ENCODE measurements at places on chromosomes 1 and 21.
A peak's percentile ranks its signal among the peaks of the same experiment; 100 is the strongest.

DNA sequence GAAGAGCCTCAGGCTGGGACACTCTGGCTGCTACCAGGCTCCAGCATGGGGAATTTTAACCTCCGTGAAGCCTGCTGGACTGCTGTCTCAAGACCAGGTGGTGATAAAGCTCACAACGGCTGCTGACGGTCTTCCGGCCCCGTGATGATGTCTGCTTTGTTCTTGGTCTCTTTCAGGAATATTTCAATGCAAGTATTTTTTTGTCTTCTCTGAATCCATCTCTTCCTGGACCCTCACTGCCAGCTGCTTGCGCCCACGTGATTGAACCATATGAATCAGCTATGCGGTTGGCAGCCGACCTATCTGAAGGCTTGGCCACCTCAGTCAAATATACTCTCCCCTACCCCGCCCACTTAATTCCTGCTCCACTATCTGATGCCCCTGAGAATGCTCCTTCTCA, 14.6 kb upstream of the SLC6A17 start:
- no peak for DNase-seq

- no peak for DNase-seq
Measured at GRCh38 chr1:38814444-38814983, 45.1 kb downstream of the RRAGC start.

DNA sequence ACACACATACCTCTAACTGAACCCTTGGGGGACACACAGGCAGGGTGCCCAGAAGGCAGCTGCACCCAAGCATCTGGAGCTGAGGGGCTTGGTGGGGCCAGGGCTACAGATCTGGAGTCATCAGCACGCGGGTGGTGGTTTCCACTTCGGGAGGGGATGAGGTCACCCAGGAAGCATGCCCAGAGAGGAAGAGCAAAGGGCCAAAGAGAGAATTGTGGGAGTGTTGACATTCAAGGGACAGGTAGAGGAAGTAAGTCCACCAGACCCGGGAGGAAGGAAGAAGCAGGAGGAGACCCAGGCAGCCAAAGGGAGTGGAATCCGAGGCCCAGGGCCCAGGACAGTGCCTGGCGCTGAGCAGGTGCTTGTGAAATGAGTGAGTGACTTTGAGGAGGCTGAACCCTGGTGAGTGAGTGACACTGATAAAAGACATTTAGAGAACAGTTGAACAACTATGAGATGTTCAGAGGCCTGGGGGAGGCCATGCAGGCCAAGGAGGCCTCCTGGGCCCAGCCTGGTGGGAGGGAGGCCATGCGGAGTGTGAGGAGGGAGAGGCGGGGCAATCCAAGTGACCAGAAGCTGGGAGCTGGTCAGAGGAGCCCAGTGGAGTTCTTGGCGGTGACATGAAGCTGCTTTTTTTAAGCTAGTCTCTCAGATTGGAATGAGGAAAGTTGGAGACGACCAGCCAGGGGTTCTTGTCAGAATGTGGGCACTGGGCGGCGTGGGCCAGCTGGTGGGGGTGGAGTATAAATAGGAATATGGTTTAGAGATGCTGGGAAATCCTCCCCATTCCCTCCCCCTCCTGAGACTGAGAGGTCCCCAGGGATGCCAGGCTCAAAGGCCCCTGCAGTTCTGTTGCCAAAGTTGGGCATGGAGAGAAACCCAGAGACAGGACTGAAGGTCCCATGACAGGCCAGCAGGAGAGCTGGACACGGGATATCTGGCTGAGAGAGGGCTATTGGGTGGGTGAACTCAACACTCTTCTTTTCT, 7.9 kb downstream of the CDK18 start:
- no peak for DNase-seq

DNA sequence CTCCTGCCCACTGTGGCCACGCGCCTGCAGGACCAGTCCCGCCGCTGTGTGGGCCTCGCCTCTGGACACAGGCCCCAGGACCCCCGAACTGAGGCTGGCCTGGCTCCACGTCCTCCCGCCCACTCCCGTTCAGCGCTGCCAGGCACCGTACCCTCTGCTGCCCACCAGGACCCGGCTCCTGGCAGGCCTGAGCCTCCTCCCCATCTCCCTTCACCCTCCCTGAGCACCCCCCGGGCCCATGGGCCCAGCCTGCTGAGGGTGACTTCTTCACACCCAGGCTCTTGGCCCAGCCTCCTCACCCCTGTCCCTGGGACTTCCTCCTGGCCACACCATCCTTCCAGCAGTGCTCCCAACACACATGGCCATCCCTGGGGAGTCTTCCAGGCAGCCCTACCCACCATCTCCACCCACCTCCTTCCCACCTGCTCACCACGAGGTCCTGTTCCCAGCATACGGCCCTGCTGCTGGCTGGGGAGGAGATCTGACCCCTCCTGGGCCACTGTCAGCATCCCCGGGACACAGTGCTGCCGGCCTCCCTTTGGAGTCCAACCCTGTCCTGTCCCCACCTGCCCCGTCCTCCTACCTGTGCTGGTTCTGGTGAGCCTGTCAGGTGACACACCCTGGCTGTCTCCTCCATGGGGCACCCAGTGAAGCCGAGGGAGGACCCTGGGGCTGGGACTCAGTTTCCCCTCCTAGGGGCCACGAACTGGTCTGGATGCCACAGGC, 53.7 kb downstream of the SLX9 start:
- DNase-seq: no peak

DNA sequence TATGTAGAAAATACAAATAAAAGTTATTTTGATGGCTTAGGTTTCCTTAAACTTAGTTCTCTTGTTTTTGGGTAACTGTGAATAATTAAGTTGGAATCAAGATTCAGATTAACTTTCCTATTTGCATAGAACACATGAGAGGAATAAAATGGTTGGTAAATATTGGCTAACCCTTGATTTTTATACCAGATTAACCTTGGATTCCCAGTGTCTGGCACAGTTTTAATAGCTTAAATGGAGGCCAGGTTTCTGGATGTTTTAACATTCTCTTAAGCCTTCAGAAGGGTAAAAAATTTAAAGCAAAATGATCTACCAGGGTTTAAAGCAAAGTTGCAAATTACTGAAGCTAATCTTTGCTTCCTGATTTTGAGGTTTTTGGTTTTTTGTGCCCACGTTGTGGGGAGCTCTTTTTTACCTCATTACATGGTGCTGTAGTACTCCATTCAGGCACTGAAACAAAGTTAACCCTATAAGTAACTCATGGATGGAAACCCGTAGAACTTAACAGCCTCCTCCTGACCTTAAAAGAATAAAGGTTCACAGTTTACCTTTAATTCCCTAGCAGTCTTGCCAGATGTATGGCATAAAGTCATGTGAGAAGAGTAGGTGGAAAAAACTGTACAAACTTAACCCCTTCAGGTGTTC, 8.4 kb upstream of the SPATA1 start:
- no peak for DNase-seq

DNA sequence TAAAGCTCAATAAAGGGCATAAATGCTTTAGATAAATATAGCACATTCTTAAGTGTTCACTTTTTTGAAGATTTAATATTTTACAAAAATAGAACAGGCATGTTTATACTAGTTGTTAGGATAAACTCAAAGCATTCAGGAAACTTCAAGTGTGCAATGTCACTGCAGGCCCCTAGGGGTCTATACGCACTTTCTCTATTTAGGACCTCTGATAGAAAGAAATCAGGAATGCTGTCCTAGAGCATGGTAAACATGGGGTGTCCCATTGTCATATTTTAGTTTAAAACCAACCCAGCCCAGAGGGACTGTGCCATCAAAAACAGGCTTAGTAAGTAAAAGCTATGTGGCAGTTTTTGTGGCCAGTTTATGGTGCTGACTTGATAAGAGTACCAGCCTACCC, 102.2 kb downstream of the BARHL2 start:
- no peak for DNase-seq

GRCh38 chr1:44798481-44799365, 1.5 kb upstream of the PLK3 start:
- no peak for DNase-seq

DNA sequence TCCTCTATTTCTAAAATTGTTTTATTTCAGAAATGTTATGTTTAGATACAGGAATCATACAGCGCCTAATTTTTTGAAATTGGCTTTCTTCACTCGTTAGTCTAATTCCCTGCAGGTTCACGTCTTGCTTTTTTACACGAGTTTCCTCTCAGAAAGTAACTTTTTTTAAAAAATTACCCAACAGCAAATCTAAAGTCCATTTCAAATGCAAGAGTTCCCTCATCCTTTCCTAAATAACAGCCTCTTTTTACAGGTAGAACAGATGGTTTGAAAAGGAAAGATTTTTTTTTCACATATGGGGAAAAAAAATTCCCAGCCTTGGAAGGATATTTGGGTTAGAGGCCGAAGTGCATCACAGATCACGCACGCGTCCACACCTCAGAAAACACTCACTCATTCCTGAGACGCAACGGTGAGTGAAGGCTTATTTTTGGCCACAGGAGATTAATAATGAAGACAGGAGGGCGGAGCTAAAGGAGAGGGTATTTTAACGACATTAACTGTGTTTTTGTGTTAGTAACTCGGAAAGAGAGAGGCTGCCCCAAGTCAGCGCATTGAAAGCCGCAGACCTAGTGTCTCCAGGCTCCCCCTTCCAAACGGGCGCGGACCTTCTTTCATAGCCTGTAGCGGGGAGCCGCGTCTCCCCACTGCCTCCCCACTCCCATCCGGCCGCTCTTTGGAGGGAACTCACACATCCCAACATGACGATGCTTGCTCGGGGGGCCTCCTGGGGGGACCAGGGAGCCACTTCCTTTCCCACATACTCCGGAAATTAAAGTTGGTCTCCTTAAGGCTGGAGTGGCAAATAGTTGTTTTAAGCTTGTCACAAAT, 969 bp upstream of the RIPK4 start:
- DNase-seq: peak; percentile 12

DNA sequence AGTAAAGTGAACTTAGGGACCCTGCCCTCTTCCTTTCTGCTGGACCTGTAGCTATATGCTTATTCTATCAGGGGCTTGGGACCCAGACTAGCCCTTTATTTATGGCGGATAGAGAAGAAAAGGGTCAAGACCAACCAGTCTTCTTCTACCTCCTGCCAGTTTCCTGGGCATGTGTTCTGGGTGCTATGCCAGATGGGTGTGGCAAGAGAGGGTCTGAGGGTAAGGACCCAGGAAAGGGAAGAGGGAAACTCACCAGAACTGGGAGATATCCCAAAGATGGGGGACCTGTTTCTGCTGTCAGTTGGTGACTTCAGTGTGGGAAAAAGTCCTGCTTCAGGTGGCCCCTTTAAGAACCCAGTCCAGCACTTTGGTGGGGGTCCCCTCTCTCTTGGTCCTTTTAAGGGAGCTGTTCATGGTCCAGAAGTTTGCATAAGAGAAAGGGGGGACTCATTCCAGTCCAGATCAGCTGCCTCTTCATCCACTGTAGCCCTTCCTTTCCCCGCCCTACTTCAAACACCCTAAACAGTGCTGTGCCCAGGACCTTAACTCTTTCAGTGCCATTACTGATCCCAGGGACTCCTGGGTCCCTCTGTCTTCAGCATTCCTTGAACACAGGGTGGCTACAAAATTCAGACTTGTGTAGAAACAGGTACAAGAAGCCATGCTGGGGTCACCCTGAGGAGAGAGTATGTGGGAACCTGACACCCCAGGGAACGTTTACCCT, 18.4 kb downstream of the SSR2 start:
- no peak for DNase-seq

GRCh38 chr1:243596431-243597062, 253.5 kb downstream of the AKT3 start:
- DNase-seq: no peak

DNA sequence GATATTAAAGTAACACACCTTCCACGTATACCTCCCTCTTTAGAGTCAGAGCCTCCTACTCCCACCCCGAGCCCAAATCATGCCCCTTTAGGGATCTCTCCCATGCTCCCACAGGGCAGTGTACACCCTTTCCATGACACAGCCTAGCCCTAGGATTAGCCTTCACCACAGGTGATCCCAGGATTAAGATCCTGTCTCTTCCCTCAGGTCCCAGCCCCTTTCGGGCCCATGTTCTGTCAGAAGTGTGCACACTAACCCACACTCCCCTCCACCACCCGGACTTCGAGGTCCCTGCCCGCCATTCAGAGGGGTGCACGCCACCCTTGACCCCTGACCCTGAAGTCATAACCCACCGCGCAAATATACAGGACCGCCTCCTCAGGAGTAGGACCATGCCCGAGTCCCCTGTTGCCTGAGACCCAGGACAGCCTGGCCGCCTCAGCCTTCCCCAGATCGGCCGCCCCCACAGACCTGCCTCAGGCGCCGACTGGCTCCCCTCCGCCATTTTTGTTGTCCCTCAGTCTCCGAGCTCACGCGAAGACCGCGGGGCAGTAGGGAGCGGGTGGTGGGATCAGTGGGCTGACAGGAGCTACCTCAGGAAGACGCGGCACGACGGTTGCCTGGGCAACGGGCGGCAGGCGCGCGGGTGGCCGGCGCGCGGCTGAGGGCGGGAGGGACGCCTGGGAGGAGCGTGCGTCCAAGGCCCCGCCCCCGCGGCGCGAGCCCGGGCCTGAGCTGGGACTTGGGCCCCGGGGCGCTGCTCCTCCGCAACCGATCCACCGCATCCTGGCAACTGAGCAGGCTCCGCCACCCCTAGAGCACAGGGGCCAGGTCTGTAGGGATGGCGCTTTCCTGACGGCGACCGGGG, at the start of gene AGBL4:
AGBL4 (minus strand) TSS at position 663 of the 868 bp plus-strand sequence.
- DNase-seq: peak; percentile 20

- DNase-seq: no peak
Measured at GRCh38 chr1:219100059-219100458, 73.6 kb upstream of the LYPLAL1 start.

- DNase-seq: no peak
Measured at GRCh38 chr1:186960861-186961260, 132.1 kb downstream of the PLA2G4A start.

DNA sequence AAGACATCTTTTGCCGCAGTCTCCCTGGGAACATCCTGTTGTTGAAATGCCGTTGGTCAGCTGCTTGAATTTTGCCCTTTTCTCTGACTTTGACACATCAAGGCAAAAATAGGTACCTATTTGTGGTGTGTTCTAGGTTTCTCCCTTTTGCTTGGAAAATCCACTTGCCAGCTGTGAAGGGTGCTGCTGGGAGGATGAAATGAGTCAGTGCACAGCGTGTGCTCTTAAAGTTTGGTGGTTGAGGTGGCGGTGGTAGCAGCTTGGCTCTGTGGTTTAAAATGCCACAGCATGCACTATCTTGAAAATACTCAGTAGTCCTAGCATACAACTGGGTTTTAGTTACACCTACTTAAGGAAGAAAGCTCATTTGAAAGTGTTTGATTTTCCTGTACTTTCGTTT, 183.8 kb downstream of the DHRS3 start:
- no peak for DNase-seq

DNA sequence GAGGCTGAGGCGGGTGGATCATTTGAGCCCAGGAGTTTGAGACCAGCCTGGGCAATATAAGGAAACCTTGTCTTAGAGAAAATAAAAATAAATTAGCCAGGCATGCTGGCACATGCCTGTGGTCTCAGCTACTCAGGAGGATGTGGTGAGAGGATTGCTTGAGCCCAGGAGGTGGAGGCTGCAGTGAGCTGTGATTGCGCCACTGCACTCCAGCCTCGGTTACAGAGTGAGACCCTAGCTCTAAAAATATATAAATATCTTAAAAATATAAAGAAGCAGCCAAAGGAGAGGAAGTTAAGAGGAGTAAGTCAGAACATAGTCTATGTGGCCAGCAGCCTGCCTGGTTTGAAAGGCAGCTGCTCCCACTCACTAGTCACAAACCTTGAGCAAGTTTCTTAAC, 4.5 kb upstream of the IL10RB start:
- DNase-seq: no peak
